ENCODE measurements at places on chromosomes 5 and 9.

DNA sequence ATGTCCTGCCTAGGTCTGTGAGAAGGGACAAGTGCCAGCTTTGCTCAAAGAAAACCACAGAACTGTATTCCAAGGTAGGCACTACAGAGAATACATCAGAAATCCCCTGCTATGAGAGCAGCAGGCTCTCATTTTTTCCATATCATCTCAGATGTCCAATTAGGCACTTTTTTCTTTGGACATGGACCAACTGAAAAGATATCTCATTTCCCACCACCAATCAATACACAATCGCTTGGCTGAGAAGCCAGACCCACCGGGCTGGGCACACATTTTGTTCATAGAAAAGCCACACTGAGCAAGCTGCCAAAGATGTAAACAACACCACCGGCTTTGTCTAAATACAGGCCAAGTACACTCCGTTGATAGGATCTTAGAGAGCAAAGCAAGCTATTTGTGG, 25.9 kb downstream of the STOM start:
- DNase-seq = no peak

DNA sequence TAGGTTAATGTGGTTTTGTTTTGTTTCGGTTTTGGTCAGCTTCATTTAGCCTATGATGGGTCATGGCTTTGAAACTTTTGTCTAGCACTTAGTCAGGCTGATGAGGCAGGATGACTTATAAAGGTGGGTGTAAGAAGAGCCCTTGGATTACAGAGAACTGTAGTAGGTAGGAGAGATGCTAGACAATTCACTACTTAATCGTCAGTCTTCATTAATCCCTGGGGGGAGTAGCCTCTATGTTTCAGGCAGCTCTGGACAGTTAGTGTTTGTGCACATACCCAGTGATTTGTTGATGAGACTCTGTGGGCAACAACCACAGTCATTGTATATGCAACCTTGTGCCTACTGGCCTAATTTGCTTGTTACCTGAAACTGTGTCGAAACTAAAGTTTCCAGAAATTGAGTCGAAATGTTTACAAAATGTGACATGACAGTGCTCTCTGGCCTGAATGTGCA, 113.3 kb downstream of the MTREX start:
- DNase-seq = peak; percentile 51

- DNase-seq = no peak
Measured at GRCh38 chr5:67033880-67034651, 162.5 kb downstream of the CD180 start.

DNA sequence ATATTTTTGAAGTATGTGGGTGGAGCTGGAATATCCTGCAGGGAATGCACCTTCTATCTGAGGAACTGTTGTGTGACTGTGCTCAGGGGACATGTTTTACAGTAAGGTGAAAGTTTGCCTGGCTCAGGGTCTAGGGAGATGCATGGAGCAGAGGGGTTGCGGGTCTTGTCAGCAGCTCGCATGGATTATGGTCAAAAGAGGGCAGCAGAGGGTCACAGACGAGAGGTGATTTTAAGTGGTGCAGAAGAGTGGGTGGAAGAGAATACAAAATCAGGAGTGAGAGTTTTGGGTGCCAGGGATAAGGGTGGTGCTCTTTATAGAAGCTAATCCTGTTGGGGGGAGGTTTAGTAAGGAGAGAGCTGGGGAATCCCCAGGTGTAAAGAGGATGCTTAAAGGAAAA, 53.5 kb upstream of the GRIN3A start:
- DNase-seq = no peak

GRCh38 chr9:35035851-35036701, 36.3 kb downstream of the VCP start:
- DNase-seq = peak; percentile 35

DNA sequence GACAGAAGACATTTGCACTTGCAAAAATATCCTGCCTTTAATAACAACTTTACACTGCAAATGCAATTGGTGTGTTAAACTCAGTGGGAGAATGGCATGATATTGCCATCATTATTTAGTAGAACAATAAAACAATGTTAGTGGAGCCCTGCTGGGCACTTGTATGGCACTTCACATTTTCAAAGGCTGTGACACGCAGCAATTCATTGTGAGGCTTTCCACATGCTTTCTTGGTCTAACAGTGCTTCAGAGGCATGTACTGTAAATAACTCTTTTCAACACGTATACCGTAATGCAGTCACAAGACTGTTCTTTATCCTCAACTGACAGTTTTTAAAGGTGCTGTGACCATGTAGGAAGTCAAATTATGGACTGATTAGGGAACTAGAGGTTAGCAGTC, 155.5 kb upstream of the EPB41L4A start:
- DNase-seq = no peak

GRCh38 chr9:127854184-127854806, at the start of gene ENG:
Gene ENG, minus strand, starts transcription at chr9:127854658. Its CDS starts 303 bp downstream, at chr9:127854355.
- DNase-seq = peak; percentile 65

DNA sequence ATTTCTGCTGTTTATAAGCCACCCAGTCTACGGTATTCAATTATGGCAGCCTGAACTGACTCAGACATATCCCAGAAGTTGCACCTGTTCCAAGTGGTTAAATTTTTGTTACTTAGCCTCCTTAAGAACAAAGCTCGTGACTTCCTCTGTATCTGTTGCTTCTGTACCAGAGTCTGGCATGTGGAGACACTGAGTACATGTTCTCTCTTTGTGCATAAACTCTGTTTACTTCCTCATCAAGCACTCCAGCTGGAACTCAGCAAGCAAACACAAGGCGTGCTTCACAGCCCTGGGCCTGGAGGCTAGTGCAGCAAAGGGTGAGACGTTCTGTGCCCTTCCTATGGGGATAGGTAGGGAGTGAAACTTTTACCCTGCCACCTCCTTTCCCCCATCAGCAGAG, 19.0 kb downstream of the C9orf152 start:
- DNase-seq = no peak

- DNase-seq = no peak
Measured at GRCh38 chr5:83426855-83427254, 44.7 kb upstream of the VCAN start.

DNA sequence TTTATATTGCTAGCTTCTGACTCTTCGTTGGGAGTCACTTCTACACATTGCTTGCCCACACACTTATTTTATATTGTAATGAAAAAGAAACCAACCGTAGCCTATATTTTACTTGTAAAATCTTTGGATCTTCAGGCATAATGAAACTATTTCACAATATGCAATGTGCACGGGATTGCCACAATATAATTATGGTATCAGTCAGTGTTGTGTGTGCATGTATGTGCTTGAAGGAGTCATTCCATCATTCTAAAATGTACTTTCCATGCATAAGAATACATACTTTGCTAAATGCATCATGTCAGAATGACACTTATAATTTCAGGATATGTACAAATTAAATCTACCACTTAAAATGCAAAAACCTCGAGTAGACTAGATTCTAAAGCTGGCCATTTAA, 64.0 kb upstream of the TLE4 start:
- DNase-seq = no peak

GRCh38 chr5:172870291-172870714, 36.3 kb downstream of the ERGIC1 start:
- DNase-seq = peak; percentile 93

DNA sequence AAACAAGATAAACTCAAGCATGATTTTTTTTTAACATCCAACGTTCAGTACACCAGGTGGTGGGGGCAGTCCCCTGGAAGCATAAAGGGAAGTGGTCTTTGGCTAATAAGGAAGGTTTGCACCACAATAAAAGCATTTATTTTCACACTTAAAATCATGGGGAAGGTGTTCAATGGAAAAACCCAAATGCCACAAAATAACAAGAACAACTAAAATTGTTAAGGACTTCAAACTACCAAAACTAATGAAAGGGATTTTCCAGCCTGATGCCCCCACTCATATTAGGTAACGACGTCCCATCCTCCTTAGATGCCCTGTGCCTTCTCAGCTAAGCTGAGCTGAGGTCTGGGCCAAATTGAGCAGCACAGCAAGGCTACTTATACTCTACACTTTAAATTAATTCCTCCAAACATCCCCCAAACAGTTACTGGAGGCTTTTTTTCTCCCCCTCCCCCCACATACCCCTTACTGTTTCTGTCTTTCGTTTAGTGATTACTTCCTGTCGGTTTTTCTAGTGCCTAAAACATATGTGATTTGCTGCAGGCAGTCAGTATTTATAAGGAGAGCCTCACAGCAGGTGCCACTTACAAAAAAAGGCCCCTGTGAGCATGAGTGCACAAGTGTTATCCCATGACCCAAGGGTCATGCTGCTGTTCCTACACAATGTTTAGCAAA, 259.7 kb upstream of the ZNF608 start:
- DNase-seq = no peak

DNA sequence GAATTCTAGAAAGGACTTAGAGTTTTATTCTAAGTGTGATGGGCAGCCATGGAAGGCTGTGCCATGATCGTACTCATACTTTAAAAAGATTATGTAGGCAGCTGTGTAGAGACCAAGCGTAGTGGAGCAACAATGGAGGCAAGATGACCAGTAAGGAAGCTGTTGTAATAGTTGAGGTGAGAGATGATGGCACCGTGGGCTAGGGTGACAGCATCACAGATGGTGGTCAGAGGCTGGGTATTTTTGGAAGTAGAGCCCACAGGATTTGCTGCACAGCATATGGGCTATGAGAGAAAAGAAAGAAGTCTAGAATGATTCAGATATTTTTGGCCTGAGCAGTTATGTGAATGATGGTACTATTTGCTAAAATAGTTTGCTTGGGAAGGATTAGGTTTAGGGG, 7.7 kb downstream of the ARHGAP26 start:
- no peak for DNase-seq

GRCh38 chr5:148311484-148311883, 739 bp upstream of the SPINK7 start:
- DNase-seq = no peak

DNA sequence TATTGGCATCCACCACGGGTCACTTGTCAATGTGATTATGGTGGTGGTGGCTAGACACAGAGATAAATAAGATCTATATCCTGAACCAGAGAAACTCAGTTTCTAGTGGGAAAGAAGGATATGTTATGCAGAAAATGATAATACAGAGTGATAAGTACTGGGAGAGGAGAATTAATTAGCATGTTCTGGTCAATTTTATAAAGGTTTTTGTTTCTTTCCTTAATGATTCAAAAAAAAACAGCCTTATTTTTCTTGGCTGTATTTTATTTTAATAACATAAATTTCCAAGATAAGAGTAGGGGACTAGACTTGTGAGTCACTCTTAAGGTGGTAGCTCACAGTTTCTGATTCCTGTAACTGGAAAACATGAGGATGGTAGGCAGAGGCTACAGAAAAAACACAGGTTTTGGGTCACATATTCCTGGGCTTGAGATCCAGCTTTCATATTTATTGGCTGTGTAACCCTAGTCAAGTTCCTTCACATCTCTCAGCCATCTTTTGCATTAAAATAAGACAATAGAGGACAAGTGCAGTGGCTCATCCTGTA, 350.3 kb upstream of the RPS23 start:
- DNase-seq = no peak

- DNase-seq = no peak
Measured at GRCh38 chr5:176185133-176185733, 53.0 kb upstream of the SIMC1 start.

DNA sequence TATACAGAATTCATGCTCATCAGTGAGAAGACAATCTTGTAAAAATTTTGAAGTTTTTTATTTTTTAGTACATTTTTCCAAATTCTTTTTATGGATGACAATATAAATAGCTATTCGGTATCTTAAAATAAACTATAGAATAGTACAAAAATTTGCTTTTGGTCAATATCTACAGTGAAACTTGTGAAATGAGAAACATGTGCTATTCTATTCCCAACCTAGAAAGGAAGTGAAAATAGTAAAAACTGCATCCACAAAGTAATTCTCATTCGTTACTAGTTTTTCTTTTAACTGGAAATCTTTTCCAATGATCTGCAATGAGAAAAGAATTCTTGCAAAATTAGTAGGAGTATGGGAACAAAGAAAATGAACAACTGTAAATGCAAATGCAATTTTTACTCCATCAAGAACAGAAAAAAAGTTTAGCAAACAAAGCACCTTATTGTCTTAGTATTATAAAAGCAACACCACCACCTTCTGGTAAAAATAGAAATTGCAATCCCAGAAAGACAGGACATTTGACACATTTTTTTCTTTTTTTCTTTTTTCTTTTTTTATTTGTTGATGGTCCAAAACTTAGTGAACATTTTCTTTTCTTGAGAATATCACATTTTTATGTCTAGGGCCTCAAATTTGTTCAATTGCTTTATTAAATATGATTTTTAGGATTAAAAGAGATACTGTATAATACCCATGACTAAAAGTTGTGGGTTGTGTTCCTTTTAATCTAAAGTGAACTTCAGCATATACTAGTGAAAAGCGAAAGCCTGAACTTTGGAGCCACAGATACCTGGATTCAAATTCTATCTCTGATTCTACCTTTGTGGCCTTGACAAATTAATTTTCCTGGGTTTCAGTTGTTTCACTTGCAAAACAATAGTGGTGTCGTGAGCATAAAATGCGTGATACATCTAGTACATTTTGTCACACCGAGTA, 72.3 kb downstream of the SLCO4C1 start:
- no peak for DNase-seq

- DNase-seq = no peak
Measured at GRCh38 chr5:54227759-54228158, 82.6 kb downstream of the ARL15 start.

- no peak for DNase-seq
Measured at GRCh38 chr5:170504616-170505266, 921 bp downstream of the KCNIP1 start.

GRCh38 chr5:58266402-58266801, 193.5 kb downstream of the PLK2 start:
- no peak for DNase-seq

GRCh38 chr9:115267790-115268189, 149.8 kb upstream of the TNC start:
- no peak for DNase-seq

GRCh38 chr9:33139421-33140228, 27.5 kb downstream of the B4GALT1 start:
- DNase-seq = peak; percentile 86

DNA sequence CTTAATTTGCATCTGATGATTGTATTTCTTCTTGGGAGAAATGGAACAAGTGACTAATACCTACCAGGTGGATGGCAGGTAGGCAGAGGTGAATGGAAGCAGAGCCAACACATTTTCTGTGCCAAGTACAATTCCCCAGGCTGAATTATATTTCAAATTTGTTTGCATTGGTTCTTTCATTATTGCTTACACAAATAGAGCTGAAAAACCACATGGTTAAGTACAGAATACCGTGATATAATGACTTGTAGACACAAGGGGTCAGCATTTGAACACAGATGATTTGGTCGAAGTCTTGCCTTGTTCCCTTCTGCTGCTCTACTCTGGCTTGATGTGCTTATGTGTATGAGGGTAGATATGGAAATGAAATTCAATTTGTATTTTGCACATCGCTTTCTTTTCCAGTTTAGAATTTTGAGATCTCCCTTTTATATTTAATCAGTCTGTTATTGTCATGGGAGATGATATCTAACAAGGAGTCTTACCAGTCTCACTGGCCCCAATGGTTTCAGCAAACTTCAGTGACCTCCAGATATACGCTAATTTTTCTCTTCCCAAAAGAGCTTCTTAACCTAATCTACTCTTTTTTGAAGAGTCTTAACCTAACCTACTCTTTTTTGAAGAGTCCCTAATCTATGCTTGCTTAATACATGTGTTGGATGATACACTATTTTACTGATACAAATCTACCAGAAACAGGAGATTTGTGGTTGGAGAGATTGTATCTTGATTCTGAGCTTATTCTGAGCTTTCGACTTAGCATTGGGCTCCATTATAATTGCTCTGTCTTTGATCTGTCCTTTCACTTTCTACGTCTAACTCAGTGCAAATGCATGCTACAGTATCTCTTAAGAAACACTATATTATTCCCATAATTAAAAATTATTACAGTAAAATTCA, 88.1 kb downstream of the PCSK1 start:
- DNase-seq = peak; percentile 74

GRCh38 chr9:72205513-72205912, 56.3 kb downstream of the GDA start:
- DNase-seq = no peak

GRCh38 chr9:121838746-121839669, 187.6 kb downstream of the DAB2IP start:
- peak; percentile 7 for DNase-seq

Measured in HCEC 1CT (cell line).